ENCODE measurements at places on chromosomes 11 and 22. TPM values are rescaled to one million over a fixed set of nuclear protein-coding genes. Genes with fewer than 3 reads are reported as not detected.

DNA sequence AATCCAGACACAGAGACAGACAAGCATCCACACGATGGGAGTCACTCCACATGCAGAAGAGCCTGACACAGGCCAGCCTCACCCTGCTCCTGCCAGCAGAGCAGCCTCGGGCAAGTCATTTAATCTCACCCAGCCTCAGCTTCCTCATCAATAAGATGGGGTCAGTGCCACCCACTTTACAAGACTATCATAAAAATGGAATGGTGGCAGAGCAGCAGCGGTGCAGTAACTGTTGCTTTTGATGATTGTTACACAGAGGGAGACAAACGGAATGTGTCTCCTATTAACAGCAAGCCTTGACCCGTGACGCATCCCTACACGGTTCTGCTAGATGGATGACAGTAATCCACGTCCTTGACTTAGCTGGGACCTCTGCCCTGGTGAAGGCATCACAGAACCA lies 26.0 kb upstream of the ARFGAP3 start:
- no peak overlapping the region for H3K27ac ChIP-seq
- no peak for DNase-seq
- no peaks in the 10 kb centered on the region for H3K36me3 ChIP-seq
- H3K4me1 ChIP-seq = no peaks in the 10 kb centered on the region

GRCh38 chr22:21038405-21038804 lies 6.0 kb upstream of the SLC7A4 start:
- H3K36me3 ChIP-seq = no peaks in the 10 kb centered on the region
- H3K27ac ChIP-seq = no peak overlapping the region
- H3K4me1 ChIP-seq = peaks cover 3% of the 10 kb centered on the region
- H3K4me3 ChIP-seq = no peak overlapping the region
- DNase-seq = no peak

DNA sequence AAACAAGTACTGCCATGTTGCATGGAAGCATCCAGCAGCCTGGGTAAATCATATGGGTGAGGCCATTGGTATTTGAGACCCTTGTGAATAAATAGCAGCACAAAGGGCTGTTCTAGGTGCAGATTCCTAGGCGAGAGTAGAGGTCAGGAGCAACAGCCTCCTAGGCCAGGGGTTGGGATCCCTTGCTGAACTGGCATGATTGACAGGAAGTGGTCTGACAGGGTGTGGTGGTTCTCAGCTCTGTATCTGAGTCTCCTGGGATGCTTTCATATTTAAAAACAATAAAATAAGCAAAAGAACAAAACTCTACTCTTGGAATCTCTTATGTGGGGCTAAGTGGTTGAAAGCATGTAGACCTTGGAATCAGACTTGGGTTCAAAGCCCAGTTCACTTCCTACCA lies 35.8 kb downstream of the INSC start:
- H3K27ac ChIP-seq = no peak overlapping the region
- no peaks in the 10 kb centered on the region for H3K4me1 ChIP-seq
- H3K36me3 ChIP-seq = no peaks in the 10 kb centered on the region
- H3K4me3 ChIP-seq = no peak overlapping the region
- no peak for DNase-seq
- H3K27me3 ChIP-seq = no peaks in the 10 kb centered on the region

DNA sequence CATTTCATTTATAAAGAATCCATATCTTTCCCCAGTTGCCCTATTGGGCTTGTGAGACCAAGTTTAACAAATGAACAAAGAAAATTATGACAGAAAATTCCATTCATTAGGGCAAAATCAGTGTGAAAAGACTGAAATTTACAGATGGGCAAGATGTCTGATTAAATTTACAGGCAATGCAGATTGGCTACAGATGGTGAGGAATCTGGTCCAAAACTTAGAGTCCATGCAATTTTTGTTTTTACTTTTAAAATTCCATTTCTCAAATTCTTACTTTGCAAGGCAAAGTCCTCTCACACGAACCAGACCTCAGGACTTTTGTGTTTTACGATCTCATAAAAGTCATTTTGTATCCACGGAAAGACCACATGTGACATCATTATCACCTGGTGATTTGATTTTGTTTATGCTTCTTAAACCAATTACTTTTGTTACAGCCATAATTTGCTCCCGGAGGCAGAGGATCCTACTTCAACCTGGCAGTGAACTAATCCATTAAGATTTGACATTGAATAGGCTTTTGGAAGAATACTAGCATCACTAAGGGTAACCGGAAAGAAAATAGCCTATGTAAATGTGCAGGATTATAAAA lies 843.7 kb upstream of the CHORDC1 start:
- H3K4me1 ChIP-seq = no peaks in the 10 kb centered on the region
- H3K4me3 ChIP-seq = no peak overlapping the region
- no peak overlapping the region for H3K27ac ChIP-seq
- no peaks in the 10 kb centered on the region for H3K27me3 ChIP-seq
- no peaks in the 10 kb centered on the region for H3K36me3 ChIP-seq

SCGB2A2 gene
- total RNA-seq = not detected
